Stimulated activated CD4-positive, alpha-beta T cell treated with anti-CD3 and anti-CD28 coated beads, Interleukin-1b, Interleukin-23, amount 100 ng/mL, for 4 hours (primary cell): ENCODE measurements at places on chromosomes 5 and 9.

GRCh38 chr5:124285071-124285470, 461.4 kb downstream of the ZNF608 start:
- DNase-seq: no peak

DNA sequence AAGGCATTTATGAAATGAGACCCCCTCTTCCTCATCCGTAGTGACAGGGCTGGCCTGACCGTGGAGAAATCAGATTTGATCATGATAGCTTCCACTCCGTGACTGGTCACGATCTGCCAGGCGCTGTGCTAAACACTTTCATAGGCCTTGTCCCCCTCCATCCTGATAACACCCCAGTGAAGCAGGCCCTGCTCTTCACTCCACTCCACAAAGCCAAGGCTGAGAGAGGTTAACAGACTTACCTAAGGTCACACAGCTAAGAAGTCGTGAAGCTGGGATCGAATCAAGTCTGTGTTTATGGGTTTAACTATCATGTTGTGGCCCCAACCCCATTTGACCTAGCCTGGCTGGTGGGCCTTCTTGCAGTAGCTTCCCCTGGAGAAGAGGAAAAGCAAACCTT, 53.3 kb upstream of the IL17B start:
- DNase-seq: no peak

DNA sequence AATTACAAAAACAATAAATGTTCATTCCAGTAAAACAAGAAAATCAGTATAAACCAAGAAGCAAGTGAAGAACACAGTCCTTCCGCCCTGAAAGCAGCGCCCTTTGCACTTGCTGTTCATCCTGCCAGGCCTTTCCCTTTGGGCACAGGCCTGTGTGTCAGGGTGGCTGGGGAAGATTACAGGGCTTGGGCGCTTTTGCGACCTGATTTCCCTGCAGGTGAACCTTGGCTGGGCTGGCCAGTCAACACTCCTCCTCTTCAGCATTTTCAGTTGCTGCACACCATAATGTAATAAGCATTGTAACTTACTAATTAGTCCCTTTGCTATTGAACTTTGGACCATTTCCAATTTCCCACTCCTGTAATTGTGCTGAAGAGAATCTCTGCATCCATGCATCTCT, 38.6 kb upstream of the TDRD7 start:
- DNase-seq: no peak

GRCh38 chr9:137426018-137426681, 3.0 kb downstream of the NOXA1 start:
- DNase-seq: no peak

DNA sequence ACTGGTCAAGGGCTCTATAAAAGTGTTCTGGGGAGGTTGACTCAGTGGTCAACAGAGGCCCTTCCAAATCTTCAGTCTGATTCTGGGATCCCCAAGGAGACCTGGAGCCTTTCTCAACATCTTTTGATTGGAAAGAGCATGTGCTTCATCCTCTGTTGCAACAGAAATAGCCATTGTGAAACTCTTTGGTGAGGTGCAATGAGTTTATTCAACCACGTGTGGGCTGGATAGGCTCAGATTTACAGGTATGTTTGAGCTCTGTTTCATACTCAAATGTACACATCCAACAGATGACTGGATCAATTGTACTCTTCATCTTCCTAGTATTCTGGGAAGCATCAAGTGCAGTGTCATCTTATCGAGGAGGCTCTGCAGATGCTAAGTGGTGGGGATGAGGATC, 60.5 kb downstream of the CTSL start:
- no peak for DNase-seq
